RWPE2 (cell line): ENCODE measurements at places on chromosomes 13 and 19.
A peak's percentile ranks its signal among the peaks of the same experiment; 100 is the strongest.

DNA sequence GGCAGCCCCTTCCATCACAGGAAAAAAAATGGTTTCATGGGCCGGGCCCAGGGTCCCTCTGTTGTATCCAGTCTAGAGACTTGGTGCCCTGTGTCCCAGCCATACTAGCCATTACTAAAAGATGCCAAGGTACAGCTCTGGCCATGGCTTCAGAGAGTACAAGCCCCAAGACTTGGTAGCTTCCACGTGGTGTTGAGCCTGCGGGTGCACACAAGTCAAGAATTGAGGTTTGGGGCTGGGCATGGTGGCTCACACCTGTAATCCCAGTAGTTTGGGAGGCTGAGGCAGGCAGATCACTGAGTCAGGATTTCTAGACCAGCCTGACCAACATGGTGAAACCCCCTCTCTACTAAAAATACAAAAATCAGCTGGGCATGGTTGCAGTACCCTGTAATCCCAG, 214.3 kb downstream of the LIG4 start:
- no peak for DNase-seq

GRCh38 chr19:33350538-33351309, 22.8 kb upstream of the CEBPG start:
- DNase-seq = peak; percentile 87

DNA sequence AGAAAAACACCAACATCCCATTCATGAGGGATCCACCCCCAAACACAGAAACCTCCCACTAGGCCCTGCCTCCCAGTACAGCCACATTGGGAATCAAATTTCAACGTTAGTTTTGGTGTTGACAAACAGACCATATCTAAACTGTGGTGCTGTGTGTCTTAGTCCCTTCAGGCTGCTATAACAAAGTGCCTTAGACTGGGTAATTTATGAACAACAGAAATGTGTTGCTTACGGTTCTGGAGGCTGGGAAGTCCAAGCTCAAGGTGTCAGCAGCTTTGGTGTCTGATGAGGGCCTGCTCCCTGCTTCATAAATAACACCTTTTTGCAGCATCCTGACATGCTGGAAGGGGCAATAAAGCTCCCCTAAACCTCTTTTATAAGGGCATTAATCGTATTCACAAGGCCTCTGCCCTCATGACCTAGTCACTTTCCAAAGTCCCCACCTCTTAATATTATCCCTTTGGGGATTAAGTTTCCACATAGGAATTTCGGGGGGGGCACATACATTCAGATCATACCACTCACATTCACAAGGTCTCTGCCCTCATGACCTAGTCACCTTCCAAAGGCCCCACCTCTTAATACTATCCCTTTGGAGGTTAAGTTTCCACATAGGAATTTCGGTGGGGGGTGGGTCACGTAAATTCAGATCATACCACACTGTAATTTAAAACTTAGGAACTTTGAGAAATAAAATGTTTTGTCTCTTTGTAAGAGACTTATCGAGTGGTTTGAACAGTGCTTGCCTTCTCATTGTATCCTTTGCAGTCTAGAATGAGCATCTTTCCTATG, 27.5 kb downstream of the ZNF507 start:
- no peak for DNase-seq

- DNase-seq = no peak
Observed at GRCh38 chr19:21604351-21604926, 99.0 kb downstream of the ZNF429 start.

DNA sequence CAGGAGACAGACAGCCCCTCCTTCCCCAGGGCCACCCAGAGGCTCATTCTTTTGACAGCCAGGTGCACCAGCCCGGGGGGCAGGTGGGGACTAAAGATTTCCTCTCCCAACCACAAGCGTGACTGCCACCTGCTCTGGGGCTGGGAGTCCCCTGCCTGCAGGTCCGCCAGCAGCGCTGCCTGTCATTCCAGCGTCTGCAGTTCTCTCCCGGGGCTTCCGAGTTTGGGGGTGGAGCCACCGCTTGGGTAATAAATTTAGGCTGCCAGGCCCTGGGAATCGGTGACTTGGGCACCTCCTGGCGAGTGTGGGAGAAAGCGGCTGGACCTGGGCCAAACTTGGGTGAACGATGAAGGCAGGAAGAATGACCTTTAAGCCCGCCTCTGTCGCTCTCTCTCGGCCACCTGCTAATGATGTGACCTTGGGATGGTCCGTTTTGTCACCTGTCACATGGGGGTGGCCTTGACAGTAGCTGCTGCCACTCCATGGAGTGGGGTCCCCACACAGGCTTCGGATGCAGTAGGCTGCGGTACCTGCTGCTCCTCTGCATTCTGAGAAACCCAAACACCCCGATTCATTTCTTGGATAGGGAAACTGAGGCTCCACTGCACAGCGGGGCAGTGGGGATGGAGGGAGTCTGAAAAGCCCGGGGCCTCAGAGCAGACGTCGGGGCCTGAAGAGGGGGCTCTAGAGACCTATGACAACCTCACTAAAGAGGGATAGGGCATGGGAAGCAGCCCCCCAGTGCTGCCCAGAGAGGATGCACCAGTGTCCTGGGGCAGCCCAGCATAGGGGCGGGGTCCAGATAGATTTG, 12.8 kb downstream of the FUT6 start:
- DNase-seq = no peak

- DNase-seq = no peak
Observed at GRCh38 chr19:33755099-33756035, 41.3 kb upstream of the KCTD15 start.

DNA sequence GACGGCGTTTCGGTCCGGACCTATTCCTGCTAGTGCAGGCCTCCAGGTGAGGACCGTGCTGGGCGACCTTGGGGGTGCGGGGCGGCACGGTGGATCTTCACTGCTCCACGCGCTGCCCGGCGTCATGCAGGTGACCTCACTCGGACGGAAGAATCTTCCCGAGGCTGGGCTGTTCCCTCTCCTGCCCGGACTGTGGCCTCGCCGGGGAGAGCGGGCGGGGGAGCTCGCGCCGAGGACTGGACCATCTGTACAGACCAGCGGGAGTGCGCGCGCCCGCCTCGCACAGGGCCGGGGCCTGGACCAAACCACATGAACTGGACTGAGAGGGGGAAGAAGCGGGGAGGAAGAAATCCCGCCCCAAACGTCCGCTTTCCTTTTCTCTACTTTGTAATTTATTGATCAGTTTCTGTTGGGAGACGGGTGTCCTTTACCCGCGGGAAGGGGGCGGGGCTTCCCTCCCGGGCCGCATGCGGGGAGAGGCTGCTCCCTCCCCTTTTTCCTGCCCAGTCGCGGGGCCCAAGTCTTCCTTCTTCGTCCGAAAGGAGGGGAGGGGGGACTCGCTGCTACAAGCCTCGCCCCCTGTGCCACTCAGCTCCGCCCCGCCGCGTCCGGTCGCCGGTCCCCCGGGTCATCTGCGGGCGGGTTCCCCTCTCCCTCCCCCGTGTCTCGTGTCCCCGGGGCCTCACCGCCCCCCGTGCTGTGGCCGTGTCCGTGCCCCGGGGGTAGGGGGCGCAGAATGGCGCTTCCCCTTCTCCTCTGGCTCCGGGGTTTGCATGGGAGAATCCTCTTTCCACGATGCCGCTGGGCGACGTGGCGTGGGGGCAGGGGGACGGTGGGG, 4.9 kb downstream of the HRC start:
- DNase-seq = peak; percentile 86

GRCh38 chr19:27777242-27777641, 1435.7 kb downstream of the UQCRFS1 start:
- DNase-seq = no peak

GRCh38 chr19:44749292-44749691, 784 bp downstream of the BCL3 start:
- no peak for DNase-seq

DNA sequence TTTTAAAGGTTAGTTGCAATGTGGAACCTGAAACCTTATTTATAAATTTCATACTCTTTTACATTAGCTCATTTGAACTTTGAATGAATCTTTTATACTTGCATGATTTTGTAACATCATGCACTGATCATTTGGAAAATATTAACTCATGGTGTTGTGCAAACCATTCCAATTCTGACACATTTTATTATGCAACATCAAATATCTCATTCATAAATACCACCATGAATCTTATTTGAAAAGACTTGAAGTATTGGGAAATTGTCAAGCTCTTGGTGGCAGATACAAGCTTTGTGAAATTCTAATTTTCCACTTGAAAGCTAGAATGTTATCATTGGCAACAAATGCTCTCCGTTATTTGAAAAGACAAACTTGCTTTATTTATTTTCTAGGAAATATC, 379.9 kb upstream of the PCDH20 start:
- no peak for DNase-seq

- DNase-seq = no peak
Observed at GRCh38 chr13:35930665-35931631, 200.2 kb downstream of the DCLK1 start.

- DNase-seq = no peak
Observed at GRCh38 chr13:114076329-114077090, 55.9 kb downstream of the RASA3 start.

DNA sequence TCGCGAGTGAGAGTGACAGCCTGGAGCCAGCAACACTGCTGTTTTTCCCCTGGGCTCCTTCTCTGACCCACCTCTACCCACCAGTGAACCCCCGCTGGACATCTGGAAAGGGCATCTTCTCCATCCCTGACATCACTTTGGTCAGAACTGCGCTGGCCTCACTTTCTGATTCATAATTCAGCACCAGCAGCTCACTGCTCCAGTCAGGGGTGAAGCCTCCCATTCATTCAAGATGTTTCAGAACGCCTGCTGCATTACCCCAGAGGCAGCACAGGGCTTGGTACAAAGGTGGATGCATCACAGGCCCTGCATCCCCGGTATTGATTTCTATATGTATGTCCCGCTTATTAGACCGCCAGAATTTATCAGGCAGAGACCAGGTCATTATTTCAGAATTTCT, 182.8 kb upstream of the TSHZ3 start:
- no peak for DNase-seq

DNA sequence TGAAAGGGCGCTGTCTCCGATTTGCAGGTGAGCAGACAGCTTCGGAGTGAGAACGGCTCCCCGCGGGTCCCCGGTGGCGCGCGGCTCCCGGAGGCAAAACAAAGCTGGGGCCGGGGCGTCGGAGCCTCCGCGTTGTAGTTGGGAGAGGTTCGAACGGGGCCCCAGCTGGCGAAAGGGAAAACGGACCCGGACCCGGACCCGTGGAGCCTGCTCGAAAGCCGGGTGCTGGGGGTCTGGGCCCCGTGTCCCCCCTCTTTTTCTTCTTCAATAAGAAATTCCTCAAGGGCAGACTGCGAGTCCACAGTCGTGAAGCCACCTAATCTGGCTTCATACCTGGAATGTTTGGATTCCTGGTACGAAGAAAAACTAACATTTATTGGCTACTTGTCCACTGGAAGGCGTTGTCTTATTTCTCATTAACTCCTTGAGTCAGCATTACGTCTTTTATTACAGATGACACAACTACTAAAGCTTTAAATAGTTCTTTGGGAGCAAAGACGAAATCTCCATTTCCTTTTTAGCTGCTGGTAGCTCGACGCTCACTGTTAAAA, 632 bp upstream of the MTIF3 start:
- DNase-seq = no peak

DNA sequence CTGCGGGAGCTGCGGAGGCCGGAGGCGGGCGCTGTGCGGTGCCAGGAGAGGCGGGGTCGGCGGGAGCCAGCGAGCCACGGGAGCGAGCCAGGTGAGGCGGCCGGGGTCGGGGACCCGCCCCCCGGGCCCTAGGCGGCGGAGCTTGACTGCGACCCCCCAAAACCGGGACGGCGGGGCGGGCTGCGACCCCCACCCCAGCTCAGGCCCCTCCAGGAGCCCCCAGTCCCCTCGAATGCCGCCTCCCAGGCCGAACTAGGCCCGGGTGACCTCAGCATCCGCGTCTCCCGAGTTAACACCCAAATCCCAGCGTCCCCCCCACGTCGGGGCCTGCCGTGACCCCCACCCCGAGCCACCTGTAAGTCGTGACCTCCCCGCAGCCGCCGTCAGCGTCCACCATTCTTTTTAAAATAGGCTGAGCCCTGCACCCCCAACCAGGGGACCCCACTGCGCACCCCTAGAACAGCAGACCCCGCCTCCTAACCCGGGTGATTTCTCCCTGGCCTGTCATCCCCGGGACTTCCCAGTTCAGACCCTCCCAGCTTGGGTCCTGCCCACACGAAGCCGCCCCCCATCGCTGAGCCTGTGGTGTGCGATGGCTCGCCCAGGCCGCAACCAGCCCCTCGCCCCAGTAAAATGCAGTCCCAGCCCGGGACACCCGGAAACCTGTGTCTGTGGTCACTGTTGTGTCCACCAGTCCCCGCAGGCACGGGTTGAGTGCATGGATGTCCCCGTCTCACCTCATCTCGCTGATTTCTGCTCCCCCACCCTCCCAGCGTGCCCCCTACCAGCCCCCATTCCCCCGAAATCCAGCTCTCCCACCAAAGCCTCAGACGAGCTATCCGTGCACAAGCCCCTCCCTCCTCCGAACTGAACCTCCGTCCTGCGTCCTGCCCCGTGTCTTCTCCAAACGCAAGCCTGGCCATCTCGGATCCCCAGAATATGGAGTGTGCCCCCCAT, 551 bp downstream of the FZR1 start:
- DNase-seq = peak; percentile 47

DNA sequence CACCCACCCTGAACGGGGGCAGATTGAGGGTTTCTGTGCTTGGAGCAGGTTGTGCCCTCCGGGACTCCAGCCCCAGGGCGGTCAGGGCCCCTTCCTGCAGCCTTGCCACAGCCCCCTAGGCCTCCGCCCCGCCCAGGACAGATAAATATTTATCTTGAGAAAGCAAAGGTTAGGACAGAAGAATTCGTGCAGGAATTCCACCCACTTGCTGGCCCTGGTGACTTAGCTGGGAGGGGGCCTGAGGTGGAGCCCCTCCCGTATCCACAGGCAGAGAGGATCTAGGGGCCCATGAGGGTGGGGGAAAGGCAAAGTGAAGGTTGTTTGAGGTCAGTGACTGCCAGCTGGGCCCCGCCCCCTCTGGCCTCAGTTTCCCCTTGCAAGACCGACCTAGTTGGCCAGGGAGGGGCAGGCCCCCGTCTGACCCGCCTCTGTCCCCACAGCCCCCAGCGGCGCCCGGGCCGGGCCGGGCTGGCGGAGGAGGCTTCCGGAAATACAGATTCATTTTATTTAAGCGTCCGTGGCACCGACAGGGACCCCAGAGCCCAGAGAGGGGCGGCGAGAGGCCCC, 5.2 kb downstream of the MIDN start:
- DNase-seq = no peak

DNA sequence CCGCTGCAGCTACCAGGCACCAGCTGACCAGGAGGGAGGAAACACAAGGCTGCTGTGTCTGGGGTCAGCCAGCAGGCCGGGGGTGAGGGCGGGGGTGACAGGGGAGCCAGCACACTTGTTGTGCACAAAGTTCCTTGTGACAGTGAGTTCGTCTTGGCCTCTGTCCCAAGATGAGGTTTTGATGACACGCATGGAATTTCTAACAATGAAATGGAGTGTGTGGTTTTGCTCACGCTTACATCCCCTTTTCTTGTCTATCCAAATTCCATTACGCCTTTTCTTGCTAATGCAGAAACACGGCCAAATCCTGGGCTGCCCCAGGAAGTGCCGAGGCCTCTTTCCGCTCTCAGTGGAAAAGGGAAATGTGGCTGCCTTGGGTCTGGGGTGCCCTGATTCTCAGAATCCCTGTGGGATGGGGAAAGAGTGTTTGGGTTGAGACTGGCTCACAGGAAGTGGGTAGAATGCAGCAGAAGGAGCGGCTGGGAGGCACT, 73.8 kb downstream of the GADD45B start:
- no peak for DNase-seq
